ENCODE measurements at places on chromosomes 1 and 21.

DNA sequence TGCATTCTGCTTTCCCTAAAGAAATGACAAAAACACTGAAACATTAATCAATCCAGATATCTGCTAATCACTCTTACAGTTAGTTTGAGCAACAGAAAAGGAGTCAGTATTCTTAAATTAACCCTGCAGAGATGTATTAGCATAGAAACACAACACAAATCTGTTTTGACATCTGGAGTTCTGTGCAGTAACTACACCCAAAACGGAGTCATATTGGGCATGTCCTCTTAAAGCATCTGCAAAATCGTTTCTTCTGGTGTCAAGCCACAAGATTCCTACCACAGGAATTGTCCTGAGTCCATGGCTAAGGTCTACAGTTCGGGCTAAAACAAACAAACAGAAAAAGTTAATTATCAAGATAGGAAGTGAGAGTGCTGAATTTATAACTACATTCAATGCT, 332.1 kb upstream of the PKN2 start:
- no peak for DNase-seq

DNA sequence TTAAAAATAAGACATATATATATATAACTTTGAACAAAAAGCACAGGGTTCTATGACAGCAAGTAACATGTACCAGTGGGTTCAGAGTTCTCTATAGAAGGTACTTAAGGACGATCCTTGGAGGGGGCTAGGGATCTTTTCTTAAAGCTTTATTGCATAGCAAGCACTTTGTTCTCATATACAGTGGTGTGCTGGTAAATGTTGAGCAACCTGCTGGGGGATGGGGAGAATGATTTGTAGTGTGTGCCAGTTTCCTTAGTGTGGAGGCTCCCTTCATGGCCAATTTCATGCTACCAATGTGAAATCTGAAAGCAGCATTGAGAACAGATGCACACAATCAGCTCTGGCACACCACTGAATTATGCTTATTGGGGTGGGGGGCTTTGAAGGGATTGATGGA, 69.5 kb upstream of the NFASC start:
- no peak for DNase-seq

DNA sequence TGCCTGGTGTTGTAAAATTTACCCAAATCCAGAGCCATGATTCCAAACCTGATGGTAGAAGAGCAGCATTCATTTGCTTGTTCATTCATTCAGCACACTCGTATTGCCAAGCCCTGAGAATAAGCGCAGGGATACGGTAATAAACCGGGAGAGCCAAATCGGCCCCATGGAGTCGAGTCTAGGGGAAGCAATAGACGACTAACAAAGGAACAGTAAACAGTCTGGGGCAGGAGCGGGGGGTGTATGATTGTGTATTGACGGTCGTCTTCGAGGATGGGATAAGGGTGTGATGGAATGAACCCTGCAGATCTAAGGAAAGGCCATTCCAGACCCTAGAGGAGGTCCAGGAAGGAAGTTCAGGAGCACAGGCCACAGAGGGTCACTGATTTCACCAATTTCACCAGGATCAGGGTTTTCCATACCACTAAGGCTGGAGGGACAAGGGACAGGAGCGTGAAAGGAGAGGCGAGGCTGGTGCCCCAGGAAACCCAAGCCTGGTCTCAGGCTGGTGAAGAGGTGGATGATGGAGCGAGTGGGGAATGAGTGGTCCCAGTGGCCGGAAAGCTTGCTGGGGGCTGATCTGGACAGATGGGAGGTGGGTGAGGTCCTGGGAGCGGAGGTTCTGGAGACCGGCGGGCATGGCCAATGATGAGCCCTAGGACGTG, 61.1 kb upstream of the PDE9A start:
- DNase-seq: no peak

DNA sequence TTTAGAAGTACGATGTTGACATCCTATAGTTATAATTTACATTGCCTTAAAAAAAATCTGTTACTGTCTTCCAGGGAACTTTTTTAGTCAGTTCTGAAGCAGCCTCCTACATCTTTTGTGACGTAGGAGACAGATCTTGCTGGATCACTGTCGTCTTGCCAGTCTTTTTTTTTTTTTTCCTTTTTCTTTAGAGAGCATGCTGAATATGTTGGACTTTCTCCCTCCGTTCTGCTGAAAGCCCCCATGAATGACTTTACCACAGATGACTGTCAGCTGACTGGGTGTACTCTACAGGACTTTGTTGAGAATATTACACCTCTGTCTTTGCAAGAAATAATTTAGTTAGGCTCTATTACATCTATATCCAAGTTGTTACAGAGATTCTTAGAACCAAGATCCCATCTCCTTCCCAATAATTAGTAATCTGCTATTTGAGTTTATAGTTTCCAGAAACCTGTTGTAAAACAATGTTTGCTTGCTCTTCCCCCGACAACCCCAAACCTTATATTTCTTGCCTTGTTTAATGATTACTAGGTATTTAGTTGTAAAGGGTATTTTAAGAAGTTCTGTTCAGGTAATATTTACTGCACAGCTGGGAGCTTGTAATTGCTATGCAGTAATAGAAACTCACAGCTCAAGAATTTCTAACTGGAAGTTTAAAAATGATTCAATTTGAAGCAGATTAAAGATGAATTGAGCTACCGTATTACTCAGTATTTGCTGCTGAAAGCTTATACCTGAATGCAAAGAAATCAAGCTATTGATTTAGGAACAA, 61.8 kb downstream of the RASAL2 start:
- no peak for DNase-seq

- DNase-seq: no peak
These were observed 175.8 kb downstream of the TYW3 start for GRCh38 chr1:74908797-74909196.

GRCh38 chr21:46004168-46004861, 22.7 kb downstream of the COL6A1 start:
- DNase-seq: no peak

- DNase-seq: no peak
These were observed 16.4 kb upstream of the ATP1A4 start for GRCh38 chr1:160134791-160135572.

- DNase-seq: no peak
These were observed 450.6 kb upstream of the CAMK1G start for GRCh38 chr1:209132736-209133467.

GRCh38 chr1:174605198-174605597, 157.4 kb downstream of the GPR52 start:
- no peak for DNase-seq

DNA sequence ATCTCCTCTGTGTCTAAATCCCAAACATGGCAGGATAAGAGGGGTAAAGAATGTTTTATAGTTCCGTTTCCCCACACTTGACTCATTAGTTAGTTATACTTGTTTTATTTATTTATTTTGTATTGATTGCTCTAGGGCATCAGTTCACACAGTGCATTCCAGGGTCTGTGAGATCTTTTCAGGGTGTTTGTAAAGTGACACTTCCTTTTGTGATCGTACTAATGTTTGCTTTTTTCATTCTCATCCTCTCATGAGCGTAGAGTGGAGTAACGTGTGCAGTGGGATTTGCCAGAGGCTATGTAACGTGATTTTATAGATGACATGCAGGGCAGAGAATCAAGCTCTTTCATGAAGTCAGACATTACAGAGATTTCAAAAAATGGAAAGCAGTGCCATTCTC, 103.2 kb downstream of the SCCPDH start:
- DNase-seq: no peak

DNA sequence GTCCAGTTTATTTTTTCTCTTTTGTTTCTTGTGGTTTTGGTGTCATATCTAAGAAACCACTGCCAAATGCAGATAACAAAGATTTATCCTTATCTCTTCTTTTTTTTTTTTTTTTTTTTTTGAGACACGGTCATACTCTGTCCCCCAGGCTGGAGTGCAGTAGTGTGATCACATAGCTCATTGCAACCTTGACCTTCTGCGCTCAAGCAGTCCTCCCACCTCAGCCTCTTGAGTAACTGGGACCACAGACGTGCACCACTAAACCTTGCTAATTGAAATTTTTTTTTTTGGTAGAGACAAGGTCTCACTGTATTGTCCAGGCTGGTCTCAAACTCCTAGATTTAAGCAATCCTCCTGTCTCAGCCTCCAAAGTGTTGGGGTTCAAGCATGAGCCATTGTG, 8.9 kb downstream of the SLC66A1 start:
- DNase-seq: no peak

DNA sequence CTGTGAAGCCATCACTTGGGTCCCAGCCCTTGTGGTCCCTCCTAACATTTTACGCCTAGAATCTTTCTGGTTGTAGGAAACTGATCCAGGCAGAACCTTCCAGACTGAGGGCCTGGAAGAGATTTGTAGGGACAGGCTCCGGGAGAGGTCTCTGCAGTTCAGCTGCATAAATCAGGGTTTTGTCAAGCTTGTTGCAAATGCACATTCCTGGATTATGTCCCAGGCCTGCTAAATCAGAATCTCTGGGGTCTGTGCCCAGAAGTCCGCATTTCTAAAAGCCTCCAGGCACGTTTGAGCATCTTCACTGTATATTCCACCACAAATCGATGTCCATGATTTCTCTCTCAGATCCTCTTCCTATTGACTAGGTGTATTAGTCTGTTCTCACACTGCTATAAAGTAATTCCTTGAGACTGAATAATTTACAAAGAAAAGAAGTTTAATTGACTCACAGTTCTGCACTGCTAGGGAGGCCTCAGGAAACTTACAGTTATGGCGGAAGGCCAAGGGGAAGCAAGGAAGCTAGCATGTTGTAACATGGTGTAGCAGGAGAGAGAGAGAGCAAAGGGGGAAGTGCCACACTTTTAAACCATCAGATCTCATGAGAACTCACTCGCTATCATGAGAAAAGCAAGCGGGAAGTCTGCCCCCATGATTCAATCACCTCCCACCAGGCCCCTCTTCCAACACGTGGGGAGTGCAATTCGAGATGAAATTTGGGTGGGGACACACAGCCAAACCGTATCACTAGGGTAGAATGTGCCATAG, 1.2 kb upstream of the FHAD1 start:
- DNase-seq: no peak

DNA sequence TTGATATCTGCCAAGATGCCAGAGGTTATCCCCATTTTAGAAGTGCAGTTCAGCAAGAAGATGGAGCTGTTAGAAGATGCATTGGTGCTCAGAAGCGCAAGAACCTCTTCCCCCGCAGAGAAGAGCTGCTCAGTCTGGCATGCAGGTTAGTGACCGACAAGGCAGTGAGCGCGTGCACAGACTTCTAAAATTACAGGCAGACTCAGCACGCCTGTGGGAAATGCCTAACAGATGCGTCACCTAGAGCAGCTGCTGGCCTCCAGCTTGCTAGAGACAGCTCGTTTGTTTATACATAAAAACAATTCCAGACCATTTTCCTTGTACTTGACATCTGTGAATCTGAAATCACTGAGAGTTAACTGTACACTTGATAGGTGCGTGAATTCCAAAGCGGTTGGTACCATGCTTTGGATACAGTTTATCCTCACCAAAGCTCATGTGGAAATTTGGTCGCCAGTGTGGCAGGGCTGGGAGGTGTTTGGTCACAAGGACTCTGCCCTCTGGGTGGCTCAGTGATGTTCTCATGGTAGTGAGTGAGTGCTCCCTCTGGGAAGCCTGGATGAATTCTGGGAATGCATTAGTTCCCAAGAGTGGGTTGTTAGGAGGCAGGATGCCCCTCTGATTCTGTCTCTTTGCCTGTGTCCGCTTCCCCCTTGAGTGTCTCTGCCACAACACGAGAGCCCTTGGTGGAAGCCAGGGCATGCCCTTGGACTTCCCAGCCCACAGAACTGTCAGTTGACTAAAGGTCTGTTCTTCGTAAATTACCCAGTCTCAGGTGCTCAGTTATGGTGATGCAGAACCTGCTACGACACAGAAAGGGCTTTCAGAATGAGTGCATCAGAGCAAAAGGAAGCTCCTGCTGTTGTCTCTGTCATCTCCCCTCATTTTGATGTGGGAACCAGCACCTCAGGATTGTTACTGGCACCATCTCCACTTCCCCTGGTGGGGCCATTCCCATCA, 24.4 kb downstream of the SNAP47 start:
- no peak for DNase-seq

DNA sequence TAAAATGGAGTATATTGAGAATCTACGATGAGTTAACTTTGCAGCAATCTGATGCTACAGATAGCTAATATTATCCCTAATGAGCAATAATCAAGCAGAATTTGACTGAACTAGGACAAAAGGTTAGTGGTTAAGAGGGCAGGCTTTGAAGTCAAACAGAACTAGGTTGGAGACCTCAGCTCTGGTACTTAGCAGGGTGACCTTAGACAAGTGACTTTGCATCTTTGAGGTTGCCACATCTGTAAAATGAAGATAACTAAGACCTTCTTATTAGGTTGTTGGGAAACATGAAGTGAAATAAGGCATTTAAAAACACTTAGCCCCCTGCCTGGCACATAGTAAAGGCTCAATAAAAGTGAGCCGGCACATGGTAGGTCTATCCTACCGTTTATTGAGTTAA, 4.3 kb upstream of the FUCA1 start:
- no peak for DNase-seq

- peak; percentile 8 for DNase-seq
These were observed 518.7 kb downstream of the RWDD3 start for GRCh38 chr1:95752515-95753381.

DNA sequence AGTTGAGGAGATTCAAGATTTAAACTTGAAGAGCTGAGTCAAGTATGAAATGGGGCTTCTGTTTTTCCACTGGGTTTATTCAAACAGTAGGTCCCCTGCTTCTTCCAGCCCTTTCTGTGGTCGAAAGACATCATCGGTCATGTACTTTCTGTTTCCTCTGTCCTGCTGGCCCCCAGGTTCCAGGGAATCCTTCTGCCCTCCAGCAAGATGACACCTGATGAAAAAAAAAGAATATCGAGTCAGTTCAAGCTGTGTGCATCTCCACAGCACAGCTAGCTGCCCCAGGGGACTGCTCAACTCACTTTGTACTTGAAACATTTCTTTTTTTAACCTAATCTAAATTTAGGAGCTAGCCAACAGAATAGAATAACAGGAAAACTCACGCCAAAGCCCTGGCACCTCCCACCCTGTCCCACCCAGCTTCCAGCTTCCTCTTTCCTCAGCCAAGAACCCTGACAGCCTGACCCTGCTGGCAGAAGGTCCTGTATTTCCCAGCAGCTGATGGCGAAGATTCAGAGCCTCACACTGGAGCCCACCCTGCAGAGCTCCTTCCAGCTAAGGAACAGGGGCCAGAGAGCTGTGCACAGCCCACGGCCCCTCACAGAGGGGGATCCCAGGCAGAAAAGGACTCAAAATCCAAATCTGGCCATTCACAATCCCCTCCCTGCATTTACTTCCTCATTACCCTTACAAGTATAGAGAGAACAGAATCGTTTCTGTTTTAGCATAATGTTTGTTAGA, 176.5 kb downstream of the PSMG1 start:
- no peak for DNase-seq

GRCh38 chr1:169098380-169098779, 8.1 kb upstream of the ATP1B1 start:
- DNase-seq: no peak

- no peak for DNase-seq
These were observed 131.1 kb downstream of the NFIA start for GRCh38 chr1:61213245-61214011.

Measured in GM13976 (cell line).